ENCODE measurements at places on chromosomes 11 and 22.

GRCh38 chr11:48129697-48130395 lies 86.8 kb upstream of the OR4B1 start:
- DNase-seq: no peak

DNA sequence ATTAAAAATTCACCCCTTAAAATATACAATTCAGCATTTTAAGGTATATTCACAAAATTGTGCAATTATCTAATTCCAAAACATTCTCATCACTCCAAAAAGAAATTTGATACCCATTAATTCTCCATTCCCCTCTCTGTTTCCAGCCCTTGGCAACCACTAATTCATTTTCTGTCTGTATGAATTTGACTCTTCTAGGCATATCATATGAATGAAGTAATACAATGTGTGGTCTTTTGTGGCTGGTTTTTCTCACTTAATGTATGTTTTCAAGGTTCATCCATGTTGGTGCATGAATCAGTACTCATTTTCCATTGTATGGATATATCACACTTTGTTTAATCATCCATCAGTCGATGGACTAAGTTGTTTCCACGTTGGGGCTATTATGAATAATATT lies 29.0 kb upstream of the ACCSL start:
- DNase-seq: no peak

DNA sequence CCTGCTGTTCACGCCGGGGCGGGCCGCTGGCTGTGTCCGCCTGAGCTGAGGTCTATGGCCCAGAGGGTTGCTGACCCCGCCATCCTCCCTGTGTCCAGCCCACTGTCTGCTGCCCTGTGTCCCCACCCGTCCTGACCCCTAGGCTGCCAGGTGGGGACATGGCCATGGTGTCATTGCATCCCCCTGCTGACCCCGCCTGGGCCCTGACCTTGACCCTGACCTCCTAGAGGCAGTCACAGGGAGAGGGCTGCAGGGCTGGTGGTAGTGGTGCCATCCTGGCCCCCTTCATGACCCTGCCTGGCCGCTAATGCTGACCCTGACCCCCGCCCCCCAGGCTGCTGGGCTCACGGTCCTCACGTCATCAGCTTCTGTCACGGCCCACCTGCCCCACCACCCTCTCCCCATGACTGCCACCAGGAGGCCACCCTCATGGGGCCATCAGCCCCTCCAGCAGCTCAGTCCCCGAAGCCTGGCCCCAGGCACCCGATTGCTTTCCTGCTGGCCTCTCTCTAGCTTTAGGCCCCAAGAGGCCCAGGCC lies 285.9 kb downstream of the BRD1 start:
- no peak for DNase-seq

DNA sequence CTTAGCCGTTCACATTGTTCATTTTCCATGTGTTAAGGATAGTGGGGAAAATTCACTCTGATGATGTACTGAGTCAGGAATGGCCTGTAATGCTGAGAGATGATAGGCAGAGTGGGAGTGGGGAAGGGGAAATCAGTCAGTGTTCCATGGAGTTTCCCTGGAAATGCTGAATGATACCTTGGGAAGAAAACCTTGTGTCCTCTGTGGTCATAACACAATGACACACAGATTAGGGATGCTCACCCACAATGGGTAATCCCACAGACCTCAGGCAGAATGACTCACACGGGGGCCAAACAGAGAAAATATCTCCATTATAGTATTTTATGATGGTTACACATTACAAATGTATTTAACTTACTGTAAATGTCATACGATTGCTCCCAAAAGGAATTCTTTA lies 118.0 kb downstream of the SNX19 start:
- DNase-seq: no peak

GRCh38 chr11:34314936-34315335 lies 42.9 kb downstream of the ABTB2 start:
- no peak for DNase-seq

- DNase-seq: no peak
Observed at GRCh38 chr11:72058416-72059034, 21.8 kb downstream of the NUMA1 start.

DNA sequence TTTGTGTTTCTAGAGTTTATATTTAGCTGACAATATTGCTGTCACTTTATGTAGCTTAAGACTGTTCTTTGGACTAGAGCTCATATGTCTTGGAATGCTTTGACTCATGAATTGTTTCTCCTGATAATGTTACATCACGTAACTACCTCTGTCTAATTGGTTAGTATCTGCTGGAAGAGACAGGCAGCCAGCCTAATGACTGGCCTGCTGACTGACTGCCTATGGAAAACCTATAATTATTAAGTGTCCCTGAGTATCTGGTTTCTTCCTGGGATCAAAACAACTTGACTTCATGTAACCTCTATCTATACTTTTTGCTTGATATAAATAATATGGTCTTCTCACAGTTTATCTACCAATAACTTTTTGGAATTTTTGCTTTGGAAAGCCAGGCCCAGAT lies 9.4 kb downstream of the SOX6 start:
- no peak for DNase-seq

- DNase-seq: no peak
Observed at GRCh38 chr22:22705328-22706100, 61.1 kb downstream of the GGTLC2 start.

- no peak for DNase-seq
Observed at GRCh38 chr11:15969281-15969680, 387.1 kb downstream of the SOX6 start.

All from CD4-positive, alpha-beta T cell treated with Interferon alpha-2 for 1 hour (primary cell).